ENCODE measurements at places on chromosomes 16 and 17.

- no peak for DNase-seq
Measured at GRCh38 chr16:48231727-48232492, 12.2 kb upstream of the LONP2 start.

DNA sequence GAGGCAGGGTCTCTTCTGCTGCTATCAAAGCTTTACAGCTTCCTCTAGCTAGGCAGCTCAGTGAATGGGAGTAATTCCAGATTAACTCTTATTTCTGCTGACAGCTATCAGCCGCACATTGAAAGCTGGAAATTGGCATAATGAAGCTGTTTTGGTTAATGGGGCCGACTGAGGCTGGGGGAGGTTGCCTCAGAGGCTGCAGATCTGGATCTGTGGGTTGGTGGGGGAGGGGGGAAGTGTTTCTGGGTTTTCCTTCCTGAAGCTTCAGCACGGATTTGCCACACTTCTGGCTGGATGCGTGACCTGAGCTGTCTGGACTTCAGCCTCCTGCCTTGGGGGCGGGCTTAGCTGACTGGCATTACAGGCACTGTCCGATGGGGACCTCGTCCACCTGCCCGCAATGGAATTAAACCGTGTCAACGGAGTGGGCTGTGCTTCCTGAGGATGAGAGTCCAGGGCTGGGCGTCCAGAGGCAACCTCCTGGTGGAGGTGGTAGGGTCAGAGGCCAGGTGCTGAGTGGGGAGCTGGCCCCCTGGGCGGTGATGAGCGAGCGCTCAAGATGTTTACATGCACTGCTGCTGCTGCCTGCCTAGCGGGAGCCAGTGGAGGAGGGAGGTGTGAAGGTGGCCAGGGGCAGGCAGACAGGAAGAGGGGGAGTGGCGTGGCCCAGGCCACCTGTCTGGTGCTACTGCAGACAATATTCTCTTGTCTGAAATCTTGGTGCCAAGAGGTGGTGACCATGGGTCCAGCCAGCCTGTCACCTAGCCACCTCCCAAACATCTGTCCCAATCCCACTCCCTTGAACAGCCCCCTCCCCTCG lies 6.7 kb upstream of the ABCC3 start:
- DNase-seq = no peak

GRCh38 chr17:78769196-78769773 lies 12.8 kb downstream of the CYTH1 start:
- DNase-seq = no peak

GRCh38 chr17:67576471-67577115 lies 141.1 kb upstream of the NOL11 start:
- no peak for DNase-seq

DNA sequence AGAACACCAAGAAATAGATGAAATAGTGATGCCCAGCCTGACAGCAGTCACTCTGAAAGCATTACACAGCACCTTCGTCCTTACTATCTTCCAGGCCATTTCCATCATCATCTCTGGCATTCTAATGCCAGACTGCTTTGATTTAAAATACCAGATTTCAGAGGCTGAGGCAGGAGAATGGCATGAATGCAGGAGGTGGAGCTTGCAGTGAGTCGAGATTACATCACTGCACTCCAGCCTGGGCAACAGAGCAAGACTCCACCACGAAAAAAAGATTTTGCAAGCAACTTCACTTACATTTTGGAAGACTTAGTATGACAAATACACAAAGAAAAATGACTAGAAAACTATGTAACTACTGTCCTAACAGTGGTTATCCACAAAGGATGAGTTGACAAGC lies 244.0 kb downstream of the CPPED1 start:
- no peak for DNase-seq

- peak; percentile 55 for DNase-seq
Measured at GRCh38 chr16:28261942-28262341, 30.4 kb upstream of the SBK1 start.

- peak; percentile 56 for DNase-seq
Measured at GRCh38 chr16:10728003-10728887, 15.4 kb upstream of the NUBP1 start.
